Activated CD4-positive, alpha-beta T cell treated with anti-CD3 and anti-CD28 coated beads for 36 hours (primary cell): ENCODE measurements at places on chromosomes 7 and 10. TPM values are rescaled to one million over a fixed set of nuclear protein-coding genes. Genes with fewer than 3 reads are reported as not detected.
A peak's percentile ranks its signal among the peaks of the same experiment; 100 is the strongest.

PTPN20 gene
- total RNA-seq, result 1.3 TPM

GPR15LG gene
- not detected for total RNA-seq

RBP4 gene
- total RNA-seq, result not detected

DNAH11 gene
- 4.3 TPM for total RNA-seq

DNA sequence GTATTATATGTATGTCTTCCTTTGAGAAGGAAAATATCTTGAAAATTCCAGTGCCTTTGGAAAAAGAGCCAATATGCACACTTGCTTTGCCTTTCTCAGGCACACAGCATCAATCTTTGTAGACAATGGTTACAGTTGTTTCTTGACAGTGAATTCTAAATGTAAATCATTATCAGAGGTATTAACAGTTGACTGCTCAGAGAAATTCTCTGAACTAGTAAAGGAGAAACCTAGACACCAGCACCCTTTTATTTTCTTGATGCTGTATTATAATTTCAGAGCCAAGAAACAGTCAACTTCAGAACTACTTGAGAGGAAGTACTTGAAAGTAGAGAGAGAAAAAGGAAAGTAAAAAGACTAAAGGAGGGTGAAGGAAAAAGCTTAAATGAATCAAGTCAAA lies 185.8 kb upstream of the SMIM30 start:
- H3K27ac ChIP-seq, result no peak overlapping the region
- H3K36me3 ChIP-seq, result no peaks in the 10 kb centered on the region
- H3K4me1 ChIP-seq, result no peaks in the 10 kb centered on the region
- no peaks in the 10 kb centered on the region for H3K27me3 ChIP-seq
- H3K4me3 ChIP-seq, result no peak overlapping the region
- DNase-seq, result no peak

DNA sequence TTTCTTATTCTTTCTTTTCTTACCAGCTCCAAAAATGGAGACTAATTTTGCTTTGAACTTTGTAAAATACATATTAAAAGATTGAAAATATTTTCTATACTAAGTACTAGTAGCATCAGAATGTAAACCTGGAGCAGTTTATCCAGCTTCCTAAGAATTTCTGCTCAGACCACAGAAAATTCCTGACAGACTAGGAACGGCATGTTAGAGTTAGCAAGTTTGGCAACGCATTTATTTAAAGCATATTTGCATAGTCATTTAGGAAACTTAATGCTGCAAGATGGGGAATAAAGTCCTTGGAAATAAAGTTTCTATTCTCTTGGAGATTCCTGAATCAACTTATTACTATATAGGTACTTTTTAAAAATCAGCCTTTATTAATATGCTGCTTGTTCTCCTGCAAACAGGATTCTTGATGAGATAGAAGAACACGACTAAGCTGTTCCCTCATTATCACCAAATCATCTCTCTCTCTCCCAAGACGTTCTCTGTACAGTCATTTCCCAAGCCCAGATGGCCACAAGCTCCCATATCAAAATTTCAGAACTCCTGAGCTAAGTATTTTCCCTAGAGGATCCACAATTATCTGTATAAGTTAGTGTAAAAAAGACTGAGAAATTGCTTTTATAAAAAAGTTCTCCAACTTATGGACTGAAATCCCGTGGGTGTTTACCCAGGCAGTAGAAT lies 305.8 kb upstream of the NEBL start:
- no peaks in the 10 kb centered on the region for H3K36me3 ChIP-seq
- no peak for DNase-seq
- H3K4me3 ChIP-seq, result no peak overlapping the region
- H3K27me3 ChIP-seq, result peaks cover 20% of the 10 kb centered on the region

GRCh38 chr7:101740981-101741725 lies 76.3 kb upstream of the CUX1 start:
- H3K4me1 ChIP-seq, result peaks cover 10% of the 10 kb centered on the region
- DNase-seq, result no peak
- H3K27ac ChIP-seq, result peak overlapping the region; percentile 31

DNA sequence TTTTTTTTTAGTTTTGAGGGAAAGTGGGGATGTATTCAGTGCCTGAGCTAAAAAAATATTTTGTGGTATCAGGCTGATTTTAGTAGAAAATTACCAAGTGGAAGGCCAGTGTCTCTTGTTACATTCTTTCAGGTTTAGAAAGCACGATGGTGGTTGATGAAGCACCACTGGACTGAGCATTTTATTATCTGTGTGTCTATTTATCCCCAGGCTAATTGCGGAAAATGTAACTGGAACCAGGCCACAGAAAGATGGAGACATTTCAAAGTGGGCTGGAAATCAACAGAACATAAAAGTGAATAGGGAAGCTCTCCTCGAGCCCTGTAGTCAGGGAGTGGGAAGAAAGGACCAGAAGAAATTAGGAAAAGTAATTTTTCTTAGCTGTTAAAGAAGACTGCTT lies 261.0 kb downstream of the STK31 start:
- DNase-seq, result no peak
- peaks cover 3% of the 10 kb centered on the region for H3K4me1 ChIP-seq
- no peaks in the 10 kb centered on the region for H3K36me3 ChIP-seq
- H3K27ac ChIP-seq, result no peak overlapping the region
- no peak overlapping the region for H3K4me3 ChIP-seq
- no peaks in the 10 kb centered on the region for H3K27me3 ChIP-seq

DNA sequence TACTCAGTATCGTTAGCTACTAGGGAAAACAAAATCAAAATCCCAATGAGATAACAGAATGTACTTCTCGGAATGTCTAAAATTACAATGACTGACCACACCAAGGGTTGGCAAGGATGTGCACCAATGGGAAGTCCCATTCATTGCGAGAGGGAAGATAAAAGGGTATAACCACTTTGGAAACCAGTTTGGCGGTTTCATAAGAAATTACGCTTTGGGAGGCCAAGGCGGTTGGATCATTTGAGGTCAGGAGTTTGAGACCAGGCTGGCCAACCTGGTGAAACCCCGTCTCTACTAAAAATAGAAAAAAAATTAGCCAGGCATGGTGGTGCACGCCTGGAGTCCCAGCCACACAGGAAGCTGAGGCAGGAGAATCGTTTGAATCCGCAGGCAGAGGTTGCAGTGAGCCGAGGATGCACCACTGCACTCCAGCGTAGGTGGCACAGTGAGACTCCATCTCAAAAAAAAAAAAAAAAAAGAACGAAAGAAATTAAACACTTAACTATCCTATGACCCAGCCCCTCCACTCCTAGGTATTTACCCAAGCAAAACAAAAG lies 7.6 kb downstream of the HACD1 start:
- H3K27ac ChIP-seq, result no peak overlapping the region
- no peak overlapping the region for H3K4me3 ChIP-seq
- H3K27me3 ChIP-seq, result no peaks in the 10 kb centered on the region
- DNase-seq, result no peak
- no peaks in the 10 kb centered on the region for H3K36me3 ChIP-seq

DNA sequence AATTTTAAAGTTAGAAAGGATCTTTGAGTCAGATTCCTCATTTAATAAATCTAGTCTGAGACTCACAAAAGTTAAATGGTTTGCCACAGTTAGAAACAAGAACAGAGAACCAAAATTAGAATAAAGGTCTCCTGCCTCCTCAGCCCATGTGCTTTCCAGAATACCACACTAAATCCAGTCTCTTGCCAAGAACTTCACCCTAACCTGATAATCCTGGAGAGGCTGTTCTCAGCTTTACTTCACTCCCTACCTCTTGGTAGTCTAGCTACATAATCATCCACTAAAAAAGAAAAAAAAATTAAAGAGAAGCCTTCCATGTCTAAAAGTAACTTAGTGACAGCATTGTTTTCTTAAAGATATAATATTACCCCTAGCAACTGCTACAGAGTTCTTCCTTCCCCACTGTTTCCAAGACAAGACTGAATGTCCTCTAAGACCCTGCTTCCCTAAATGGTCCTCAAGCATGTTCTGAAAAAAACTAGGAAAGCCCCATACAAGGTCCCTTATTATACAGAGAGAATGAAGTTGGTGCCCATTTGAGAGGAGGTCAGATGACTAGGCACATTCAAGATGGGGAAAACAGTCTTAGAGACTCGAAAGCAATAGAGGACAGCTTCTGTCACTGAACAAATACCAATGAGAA lies 56.8 kb downstream of the ZNF438 start:
- H3K27ac ChIP-seq, result no peak overlapping the region
- H3K4me1 ChIP-seq, result no peaks in the 10 kb centered on the region
- H3K36me3 ChIP-seq, result peaks cover 4% of the 10 kb centered on the region
- no peak for DNase-seq

DNA sequence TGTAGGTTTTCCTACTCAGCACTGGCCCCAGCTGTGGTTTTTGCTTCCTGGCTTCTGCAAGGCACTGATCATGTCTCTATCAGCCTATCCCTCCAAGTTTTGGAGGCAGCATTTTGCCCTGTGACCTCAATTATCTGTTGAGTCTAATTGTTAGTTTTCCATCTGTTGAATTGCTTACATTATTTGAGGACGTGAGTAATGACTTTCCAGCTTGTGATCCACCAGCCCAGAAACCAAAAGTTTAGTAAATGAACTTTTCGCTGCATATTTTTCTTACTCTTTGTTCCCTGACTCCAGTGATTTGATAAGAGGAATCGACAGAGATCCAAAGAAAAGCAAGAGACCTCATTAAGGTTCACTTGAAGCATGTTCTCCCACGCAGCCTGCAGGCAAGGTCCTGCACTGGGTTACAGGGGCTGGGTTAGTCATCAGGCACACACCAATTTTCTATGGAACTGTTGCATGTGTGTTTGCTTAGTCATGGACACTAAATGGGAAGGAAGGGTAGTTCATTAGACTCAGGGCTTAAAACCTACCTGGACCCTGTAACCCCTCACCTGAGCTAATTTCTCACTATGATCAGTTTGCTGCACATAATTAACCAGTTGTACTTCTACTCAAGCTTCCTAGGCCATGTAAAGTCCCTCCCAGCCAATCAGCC lies 57.2 kb downstream of the AKR1E2 start:
- H3K4me3 ChIP-seq, result no peak overlapping the region
- H3K36me3 ChIP-seq, result peaks cover 10% of the 10 kb centered on the region
- no peaks in the 10 kb centered on the region for H3K27me3 ChIP-seq

GRCh38 chr7:46534664-46535588 lies 613.9 kb upstream of the IGFBP3 start:
- no peak for DNase-seq
- H3K27me3 ChIP-seq, result no peaks in the 10 kb centered on the region

- no peak overlapping the region for H3K4me3 ChIP-seq
- H3K4me1 ChIP-seq, result no peaks in the 10 kb centered on the region
- no peaks in the 10 kb centered on the region for H3K36me3 ChIP-seq
These were observed 260.8 kb upstream of the SLC26A5 start for GRCh38 chr7:103706805-103707204.

- H3K27me3 ChIP-seq, result peaks cover 4% of the 10 kb centered on the region
- H3K36me3 ChIP-seq, result no peaks in the 10 kb centered on the region
- peak; percentile 14 for DNase-seq
- no peak overlapping the region for H3K4me3 ChIP-seq
- H3K4me1 ChIP-seq, result no peaks in the 10 kb centered on the region
These were observed 502.7 kb upstream of the PODXL start for GRCh38 chr7:132059141-132059540.

- no peak overlapping the region for H3K27ac ChIP-seq
- H3K27me3 ChIP-seq, result peaks cover 63% of the 10 kb centered on the region
- DNase-seq, result no peak
These were observed 3.1 kb downstream of the PTF1A start for GRCh38 chr10:23194966-23195845.

GRCh38 chr7:22443370-22444180 lies 56.4 kb downstream of the STEAP1B start:
- no peaks in the 10 kb centered on the region for H3K36me3 ChIP-seq
- no peak overlapping the region for H3K27ac ChIP-seq
- no peak overlapping the region for H3K4me3 ChIP-seq
- peaks cover 18% of the 10 kb centered on the region for H3K4me1 ChIP-seq
- H3K27me3 ChIP-seq, result peaks cover 9% of the 10 kb centered on the region
- DNase-seq, result no peak

DNA sequence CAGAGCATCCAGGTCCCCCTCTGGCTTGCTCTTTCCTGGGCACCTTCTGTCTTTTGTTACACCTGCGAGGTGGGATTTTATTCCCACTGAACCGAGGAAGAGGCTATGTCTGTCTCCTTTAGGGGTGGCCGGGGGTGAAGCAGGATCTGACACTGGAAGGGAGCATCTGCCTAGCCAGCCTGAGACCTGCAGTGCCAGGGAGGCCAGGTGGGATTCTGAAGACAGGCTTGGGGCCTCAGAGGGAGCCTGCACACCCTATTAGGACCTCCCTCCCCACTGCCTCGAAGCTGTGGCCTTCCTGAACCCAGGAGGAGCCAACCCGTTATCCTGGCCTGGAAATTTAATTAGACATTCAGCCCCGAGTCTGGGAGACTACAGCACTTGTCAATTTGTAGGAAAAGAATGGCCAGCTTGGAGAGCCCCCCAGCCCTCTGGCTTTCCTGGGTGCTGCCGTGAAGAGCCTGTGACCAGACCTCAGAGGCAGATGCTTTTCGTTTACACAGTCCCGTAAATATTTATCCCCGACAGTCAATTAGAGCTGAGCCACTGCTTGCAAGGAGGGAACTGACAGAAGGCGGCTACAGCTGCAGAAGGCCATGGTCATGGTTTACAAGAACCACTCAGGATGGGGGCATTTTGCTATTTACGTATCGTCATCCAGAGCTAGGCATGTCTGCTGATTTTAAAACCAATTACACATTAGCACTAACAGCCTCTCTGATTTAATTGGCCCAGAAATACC lies 19.7 kb downstream of the CHAT start:
- no peaks in the 10 kb centered on the region for H3K4me1 ChIP-seq
- no peak overlapping the region for H3K4me3 ChIP-seq
- H3K27ac ChIP-seq, result no peak overlapping the region
- no peaks in the 10 kb centered on the region for H3K36me3 ChIP-seq
- DNase-seq, result no peak

GRCh38 chr10:50850578-50851230 lies 34.7 kb downstream of the A1CF start:
- no peak overlapping the region for H3K27ac ChIP-seq
- DNase-seq, result no peak
- H3K36me3 ChIP-seq, result no peaks in the 10 kb centered on the region
- H3K27me3 ChIP-seq, result peaks cover 7% of the 10 kb centered on the region
- H3K4me3 ChIP-seq, result no peak overlapping the region
